ENCODE measurements at places on chromosomes 12 and 14.
A peak's percentile ranks its signal among the peaks of the same experiment; 100 is the strongest.

DNA sequence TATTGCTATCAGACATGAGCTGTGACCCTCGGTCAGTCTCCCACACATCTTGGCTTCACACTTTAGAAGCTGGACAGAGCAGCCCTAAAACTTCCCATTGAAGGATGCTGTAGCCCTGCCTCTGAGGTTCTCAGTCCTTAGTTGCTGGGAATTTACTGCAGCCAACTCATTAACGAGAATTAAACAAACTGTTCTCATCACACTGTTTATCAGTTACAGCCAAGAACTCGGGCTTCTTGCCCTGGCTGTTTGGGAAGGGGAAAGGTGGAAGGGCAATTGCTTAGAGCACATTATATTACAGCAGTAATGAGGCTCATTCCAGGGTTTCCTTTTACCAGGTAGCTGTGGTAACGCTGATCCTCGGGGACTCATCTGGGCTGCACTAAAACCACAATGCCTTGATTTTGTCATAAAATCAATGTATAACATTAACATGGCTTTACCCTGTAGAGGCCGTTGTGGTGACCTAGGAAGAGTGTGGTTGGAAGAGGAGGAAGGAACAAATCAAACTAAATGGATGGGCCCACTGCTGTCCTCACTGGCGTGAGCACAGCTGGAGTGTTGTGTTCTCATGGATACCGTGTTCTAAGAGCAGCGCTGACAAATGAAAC lies 87.1 kb downstream of the GPR135 start:
- DNase-seq: no peak

- peak; percentile 59 for DNase-seq
Observed at GRCh38 chr12:4037747-4038312, 164.6 kb upstream of the PARP11 start.

DNA sequence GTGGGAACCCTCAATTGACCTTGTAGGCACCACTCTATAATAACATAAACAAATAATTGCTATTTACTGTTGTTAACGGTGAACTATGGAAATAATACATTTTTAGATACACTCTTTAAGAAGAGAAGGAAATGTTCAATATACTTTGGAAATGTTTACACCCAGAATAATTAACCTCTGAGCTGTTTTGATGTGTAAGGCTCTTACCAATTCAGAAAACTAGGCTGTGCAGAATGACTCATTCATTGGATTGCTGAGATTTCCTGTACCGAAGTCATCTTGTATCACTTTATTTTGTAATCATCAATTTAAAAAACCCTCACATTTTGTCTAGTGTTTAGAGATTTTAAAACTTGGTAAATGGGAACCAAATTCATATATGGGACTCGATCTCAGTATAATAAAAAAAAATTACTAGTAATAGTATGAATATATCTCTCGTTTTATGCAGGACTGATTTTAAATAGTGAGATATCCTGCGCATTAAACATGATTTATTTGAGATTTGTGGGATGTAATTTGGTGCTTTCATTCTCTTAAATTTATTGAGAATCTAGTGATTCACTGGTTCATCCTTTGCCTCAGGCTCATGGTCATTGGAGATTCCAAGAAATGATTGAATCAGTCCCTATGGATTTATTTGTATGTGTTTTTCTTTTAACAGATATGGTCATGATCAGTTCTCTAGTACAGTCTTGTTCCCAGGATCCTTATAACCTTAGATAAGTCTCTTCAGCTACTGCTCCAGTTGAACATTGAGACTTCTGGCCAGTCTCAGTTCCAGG lies 3.9 kb downstream of the SAMD4A start:
- no peak for DNase-seq

DNA sequence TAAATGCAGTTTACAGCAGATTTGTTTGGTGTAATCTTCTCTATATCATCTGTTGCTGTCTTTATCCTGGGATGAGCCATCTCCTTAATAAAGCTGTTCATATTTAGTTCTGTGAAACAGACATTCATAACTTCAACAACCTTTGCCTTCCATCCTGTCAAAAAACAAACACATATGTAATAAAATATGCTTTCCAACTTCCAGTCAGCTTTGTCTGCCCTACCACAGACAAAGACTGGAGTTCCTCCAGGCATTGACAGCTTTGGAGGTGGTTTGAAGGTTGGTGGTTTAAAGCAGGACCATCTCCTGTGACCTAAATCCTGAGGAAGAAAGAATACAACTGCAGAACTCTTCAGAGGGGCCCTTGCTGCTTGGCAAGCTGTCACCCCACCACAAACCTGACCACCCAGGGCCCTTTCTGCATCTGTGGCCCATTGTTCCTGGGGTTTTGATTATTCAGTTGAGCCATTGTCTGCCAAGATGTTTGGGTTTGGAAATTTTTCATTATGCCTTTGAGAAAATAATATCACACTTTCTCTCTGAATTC lies 28.2 kb upstream of the PTGR2 start:
- no peak for DNase-seq

DNA sequence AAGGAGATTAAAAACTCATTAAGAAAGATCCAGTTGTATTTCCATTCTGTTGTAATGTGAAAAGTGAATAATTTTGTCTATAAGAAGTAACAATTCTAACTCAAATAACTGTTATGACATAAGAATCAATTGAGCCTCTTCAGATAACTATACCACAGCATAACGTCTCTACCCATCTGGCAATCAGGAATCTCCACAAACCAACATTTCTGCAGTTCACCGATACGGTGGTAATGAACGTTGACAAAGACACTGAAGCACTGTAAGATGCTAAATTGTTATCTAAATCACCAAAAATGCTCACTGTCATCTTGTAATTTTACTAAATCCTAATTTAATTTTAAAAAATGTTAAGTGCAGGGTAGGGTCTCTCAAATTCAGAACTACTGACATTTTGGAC lies 130.9 kb upstream of the USP15 start:
- no peak for DNase-seq

DNA sequence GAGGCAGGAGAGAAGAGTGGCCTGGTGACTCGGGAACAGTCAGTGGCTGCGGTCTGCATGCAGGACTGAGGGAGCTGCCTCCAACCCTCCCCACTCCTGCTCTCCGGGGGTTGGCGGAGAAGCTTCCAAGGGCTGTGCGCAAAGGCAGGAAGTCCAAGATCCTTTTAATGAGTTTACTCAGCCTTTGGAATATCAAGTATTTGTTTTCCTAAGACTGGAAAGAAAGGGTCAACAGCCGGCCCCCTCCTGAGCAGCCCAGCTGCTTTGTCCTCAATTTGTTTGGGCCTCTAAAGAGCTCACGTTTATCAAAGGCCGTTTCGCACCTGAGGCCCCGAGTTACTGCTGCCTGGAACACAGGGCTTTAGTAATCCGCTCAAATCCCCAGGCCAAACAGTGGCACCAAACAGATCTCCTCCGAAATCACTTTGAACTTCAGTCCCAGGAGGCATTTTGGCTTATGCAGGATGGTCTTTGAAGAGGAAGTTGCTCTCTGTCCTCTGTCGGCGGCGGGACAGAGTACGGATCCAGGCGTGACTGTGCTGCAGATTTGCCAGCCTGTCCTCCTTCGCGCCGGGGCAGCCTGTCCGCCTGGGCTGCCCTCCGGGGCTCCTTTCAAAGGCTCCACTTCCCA lies 117.2 kb upstream of the FZD10 start:
- peak; percentile 69 for DNase-seq

DNA sequence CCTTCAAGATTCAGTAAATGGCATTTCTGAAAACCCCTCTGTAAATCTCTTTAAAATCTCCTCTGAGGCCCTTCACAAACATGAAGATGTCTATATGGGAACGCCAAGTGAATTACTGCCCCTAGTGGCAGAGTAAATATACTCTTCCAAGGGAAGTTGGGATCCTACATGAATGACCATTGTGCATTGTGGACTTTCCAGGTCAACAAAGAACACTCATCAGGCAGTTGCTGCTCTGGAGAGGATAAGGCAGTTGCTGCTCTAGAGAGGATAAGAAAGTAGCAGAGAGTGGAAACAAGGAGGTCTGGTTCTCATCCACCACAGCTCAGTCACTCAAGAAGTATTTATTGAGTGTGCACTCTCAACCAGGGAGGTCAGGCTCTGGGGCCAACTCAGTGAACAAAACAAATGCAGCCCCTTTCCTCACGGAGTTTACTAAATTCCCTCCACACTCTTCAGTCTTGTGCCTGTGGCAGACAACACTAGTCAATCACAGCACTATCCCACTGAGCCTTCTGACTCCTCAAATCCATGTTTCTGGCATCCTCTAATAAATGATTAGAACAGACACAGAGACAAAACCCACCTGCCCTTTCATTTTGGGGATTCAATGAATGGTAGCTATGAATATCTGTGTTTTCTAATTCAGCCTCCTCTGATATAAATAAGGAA lies 52.9 kb downstream of the SVOP start:
- DNase-seq: peak; percentile 47

DNA sequence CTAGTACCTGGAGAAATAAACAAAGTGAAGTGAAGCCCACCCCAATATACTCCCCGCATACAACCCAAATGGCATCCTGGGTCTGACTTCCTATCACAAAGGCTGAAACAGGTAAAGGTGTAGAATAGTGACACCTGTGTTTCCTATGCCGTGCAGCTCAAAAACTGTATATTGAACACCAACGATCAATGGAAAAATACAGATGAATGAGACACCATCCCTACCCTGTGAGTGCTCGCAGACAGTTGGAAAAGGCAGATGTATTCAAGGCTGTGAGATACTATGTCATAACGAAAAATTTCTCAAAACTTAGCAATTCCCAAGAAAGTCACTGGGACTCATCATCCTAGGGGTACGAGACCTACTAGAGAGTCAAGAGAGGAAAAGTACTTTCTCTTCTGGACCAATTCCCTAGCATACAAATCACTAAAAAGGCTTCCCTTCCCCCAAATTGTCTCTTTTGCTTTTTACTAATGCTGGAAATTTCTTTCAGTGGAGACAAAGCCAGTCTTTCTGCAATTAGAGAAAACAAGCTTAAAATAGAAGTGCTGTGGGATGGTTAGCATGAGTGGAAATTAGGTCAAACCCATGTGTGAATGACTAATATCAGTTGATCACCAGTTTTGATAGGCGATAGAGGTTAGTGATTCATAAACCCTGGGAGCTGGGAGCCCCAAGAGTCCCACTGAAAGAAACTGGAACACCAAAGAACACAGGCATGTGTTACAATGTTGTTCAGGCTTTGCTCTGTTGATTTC lies 249.7 kb downstream of the SPTSSA start:
- DNase-seq: no peak

GRCh38 chr14:22656226-22656625 lies 12.1 kb upstream of the OR6J1 start:
- DNase-seq: no peak

DNA sequence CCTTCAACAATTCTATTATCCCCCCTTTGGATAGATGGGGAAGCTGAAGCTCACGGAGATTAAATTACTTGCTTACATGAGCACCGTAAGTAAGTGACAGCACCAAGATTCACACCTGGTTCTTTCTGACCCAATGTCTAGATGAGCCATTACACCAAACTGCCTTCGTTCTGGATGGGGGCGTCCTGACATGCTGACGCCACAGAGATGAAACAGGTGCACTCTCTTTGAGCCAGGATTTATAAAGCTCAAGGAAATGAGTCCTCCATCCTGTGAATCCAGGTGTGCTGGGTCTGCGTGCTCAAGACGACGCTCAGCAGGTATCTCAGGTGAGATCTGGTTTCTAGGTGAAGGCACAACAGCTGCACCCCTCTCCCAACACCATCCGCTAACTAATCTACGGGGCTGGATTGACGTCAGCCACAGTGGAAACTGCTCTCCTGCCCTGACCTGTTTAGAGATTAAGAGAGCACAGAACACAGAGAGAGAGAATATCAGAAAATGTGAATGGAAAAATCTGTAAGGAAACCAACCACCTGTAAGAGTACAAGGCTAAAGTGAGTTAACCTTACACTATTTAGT lies 61.6 kb downstream of the KSR2 start:
- DNase-seq: no peak

DNA sequence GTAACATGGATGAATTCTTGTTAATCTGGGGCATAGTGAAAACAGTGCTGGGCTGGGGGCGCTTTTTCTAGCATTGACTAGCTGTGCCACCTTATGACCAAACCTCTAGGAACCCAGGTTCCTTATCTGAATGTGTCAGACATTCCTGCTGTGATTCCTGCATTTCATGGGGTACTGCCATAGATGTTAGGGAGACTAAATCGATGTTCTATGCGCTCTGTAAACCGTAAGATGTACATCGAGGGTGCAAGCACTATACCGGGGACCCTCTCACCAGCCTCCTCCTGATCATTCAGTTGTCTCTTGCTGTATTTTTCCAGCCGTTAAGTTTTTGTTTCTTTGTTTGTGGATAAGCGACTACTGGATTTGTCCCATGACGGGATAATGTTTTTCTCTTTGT lies 170.9 kb upstream of the PARP11 start:
- no peak for DNase-seq

DNA sequence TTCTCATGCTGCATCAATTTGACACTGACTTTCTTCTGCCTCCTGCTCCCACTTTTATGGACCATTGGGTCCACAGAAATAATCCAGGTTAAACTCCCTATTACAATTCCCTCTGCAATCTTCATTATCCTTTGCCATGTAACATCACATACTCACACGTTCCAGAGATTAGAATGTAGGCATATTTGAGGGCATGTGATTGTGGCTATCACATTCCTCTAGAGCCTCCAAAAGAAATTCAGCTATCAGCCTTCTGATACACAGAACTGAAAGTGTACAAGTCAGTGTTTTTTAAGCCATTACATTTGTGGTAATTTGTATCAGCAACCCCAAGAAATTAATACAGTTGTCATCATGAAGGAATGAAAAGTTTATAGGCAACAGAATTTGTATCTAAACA lies 892.4 kb downstream of the RPS29 start:
- DNase-seq: no peak

GRCh38 chr12:79415746-79416435 lies 274.9 kb downstream of the PAWR start:
- no peak for DNase-seq

DNA sequence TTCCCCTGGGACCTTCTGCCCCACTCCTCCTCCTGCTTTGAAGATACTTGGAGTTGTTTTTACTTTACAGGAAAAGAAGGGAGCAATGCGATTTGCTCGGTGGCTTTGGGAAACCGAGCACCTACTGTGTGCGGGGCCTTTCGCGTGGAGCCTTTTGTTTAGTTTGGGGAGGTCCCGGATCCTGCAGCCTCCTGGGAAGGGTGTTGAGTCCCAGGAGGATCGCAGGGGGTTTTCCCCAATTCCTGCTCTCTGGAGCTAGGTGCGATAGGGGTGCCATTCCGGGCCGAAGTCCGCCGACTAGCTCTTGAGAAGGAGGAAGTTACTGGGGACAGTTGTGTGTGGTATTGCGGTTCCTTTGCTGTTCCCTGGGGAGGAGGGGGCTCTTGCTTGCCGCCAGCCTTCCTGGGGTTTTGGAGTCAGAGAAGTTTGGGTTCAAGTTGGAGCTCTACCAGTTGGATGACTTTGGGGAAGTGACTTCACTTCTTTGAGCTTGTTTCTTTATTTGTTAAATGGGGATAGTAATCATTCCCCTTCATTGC lies 1.1 kb downstream of the BRI3BP start:
- DNase-seq: peak; percentile 19

DNA sequence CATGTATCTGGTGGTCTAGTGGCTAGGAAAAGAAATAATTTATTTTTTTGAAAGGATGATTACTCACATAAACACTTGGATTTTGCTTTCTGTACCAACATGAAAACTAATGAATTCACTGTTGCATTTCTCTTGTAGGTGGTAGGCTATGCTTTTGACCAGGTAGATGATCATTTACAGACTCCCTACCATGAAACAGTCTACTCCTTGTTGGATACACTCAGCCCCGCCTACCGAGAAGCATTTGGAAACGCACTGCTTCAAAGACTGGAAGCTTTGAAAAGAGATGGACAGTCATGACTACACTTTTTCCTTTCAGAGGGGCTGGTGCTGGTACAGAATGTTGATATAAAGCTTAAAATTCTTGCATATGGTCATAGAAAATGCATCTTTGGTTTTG lies 6.5 kb upstream of the AK7 start:
- DNase-seq: no peak

- no peak for DNase-seq
Observed at GRCh38 chr12:51198568-51199365, 19.1 kb downstream of the POU6F1 start.

Data from neural progenitor cell (in vitro differentiated cells).